ENCODE measurements at places on chromosomes 6 and 20.

GRCh38 chr20:41697861-41698559 lies 79.8 kb upstream of the CHD6 start:
- peak; percentile 50 for DNase-seq

DNA sequence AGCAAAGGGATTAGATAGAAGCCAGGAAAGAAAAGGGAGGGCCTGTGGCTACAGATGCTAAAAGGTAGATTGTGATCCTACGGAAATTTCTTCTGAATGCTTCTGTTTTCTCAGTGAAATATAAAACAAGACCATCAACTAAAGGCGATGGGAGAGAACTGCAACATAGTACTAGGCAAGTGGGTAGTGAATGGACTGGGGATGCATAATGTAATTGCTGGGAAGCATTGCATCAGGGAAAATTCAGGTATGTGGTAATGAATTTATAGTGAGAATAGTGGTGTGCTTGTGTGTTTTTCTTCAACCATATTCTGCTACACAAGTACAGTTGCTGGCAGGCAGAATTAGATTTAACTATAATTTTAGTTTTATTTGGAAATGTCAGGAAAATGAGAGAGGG lies 156.6 kb downstream of the OPN5 start:
- DNase-seq, result no peak

DNA sequence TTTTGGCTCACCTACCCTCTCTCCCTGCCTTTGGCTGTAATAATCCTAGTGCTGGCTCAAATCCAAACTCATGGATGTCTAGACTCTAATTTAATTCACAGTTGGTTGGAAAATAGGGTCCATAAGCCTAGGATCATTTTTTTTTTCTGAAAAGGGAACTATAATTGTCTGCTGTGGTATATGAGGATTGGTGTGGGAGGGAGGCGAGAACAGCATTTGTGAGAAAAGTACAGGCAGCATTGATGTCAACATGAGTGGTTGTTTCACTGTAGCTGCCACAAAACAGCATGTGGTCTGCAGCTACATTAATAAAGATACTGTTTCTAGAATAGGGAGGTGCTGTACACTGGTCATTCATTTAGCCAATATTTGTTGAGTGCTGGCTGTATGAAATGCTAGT lies 18.6 kb upstream of the POLR1H start:
- DNase-seq, result no peak

DNA sequence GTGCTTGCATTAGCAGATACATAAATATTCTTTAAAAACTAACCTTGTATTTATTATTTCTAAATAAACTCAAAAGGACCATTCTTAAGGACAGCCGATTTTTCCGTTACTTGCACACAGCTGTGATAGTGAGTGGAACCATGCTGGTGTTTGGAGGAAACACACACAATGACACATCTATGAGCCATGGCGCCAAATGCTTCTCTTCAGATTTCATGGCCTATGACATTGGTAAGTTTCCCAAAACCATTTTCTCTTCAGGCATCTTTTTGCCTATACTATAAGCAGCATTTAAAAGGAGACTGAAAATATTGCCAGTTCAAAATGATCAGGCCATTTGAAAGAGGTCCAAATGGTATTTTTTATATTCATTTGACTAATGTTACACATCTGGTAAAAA lies 92.3 kb downstream of the ATRN start:
- peak; percentile 86 for DNase-seq

DNA sequence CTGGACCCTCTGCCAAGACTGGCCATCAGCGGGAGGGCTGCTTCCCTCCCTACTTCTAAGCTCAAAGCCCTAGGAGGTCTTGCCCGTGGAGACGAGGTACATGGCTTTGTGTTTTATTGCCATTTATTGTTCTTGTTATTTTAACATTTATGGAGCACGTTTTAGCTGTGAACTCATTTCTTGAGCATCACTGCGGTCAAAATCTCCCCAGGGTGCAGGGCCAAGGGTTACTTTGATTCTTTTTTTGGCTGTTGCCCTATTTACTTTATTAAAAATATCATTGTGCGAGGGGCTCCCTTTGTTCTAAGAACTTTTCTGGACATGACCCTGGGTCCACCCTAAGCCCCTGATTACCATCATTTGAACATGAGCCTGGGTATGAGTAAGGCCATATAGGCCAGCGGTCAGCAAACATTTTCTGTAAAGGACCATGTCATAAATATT lies 51.6 kb downstream of the EYA2 start:
- DNase-seq, result no peak
